Progenitor cell of endocrine pancreas (in vitro differentiated cells): ENCODE measurements at places on chromosomes 4 and X. TPM values are rescaled to one million over a fixed set of nuclear protein-coding genes. Genes with fewer than 3 reads are reported as not detected.

TLR3 gene
- 0.11 TPM in 1 of 2 replicates, not detected in the other for total RNA-seq

RADX gene
- total RNA-seq = 9.9 and 10.0 TPM in 2 replicates

FGB gene
- total RNA-seq = 37.7 and 63.3 TPM in 2 replicates

VSIG1 gene
- 67.9 and 85.3 TPM in 2 replicates for total RNA-seq

TGIF2LX gene
- not detected in 2 replicates for total RNA-seq

ANXA3 gene
- total RNA-seq = 108 and 123 TPM in 2 replicates

AMTN gene
- total RNA-seq = not detected in 2 replicates

DNA sequence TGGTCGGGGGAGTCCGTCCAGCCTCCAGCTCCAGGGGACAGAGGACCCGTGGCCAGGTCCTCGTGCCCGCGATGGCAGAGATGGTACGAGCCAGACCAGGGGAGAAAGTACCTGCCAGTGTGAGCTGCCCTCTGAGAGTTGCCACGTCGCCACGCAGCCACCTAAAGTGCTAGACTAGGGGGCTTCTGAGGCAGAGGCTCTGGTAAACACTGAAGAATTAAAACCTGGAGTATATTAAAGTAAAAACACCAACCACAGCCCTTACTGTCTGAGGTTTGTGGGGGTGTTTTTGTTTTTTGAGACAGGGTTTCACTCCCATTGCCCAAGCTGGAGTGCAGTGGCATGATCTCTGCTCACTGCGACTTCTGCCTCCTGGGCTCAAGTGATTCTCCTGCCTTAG lies 60.1 kb upstream of the SORCS2 start:
- DNase-seq = no peak

DNA sequence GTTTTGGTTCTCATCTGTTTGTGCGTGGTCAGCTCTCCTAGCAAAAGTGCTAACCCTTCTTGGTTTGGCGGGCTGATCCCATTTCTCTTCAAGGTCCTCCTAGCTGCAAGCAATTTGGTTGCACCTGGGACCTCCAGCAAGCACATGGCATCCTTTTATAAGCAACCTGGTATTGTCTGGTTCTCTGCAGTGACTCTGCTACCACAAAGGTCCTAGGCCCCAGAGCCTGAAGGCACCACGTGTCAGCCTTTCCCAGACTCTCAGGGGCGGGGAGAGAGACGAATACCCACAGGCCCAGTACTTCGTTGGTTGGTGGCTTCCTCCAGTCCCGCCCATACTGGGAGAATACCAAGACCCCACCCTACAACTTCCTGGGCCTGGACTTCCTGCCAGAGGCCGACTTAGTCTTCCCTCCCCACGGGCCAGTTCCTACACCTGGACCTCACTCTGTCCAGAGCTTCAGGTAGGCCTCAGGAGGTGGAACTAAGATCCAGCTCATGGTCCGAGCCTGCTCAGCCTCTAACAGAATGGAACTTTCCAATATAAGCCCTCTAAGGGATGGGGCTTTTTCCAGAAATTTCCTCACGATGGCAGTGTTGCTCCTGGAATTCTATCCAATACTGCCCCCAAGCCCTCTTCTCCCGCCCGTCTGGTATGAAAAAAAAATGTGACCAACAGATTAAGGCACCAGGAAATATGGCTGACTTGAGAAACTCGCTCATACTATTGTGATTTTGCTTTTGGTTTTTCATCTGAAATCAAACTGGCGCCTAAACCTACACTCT lies 192.5 kb upstream of the STK26 start:
- peak; percentile 73 for DNase-seq

GRCh38 chr4:4687935-4688727 lies 146.3 kb upstream of the STX18 start:
- no peak for DNase-seq

GRCh38 chrX:141760761-141761160 lies 62.2 kb upstream of the SPANXD start:
- DNase-seq = no peak

- no peak for DNase-seq
These were observed 117.9 kb upstream of the TRAM1L1 start for GRCh38 chr4:117203231-117203630.

- DNase-seq = no peak
These were observed 4.6 kb upstream of the ERCC6L start for GRCh38 chrX:72243472-72243871.

DNA sequence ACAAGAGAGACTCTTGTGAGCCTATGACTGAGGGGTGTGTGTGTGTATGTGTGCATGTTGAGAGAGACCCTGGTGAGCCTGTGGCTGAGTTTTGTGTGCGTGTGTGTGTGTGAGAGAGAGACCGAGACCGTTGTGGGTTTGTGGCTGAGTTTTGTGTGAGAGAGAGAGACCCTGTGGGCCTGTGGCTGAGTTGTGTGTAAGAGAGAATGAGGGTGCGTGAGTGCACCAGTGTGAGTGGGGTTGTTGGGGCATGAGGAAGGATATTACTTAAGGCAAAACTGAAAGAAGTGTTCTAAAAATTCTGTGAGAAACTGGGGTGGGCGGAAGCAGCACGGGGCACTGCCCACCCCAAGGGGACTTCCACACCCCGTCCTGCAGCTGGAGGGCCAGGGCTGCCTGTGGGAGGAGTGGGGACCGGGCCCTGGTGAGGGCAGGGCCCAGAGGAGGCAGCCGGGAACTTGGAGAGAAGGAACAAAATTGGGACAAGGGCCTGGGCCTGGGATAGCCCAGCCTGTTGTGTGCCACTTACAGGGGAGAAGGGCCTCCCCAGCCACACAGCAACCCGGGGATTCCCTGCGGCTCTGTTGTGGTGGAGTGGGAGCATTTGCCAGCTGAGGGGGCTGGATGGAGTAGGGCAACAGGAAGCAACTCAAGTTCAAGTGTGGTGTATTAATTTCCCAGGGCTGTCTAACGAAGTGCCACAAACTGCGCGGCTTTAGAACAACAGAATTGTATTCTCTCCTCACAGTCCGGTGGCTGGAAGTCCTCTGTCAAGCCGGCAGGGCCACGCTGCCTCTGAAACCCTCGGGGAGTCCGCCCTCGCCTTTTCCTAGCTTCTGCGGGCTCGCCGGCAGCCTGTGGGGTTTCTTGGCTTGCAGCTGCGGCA lies 22.1 kb downstream of the TMEM131L start:
- DNase-seq = no peak

GRCh38 chr4:163196926-163197480 lies 30.3 kb upstream of the NAF1 start:
- no peak for DNase-seq

GRCh38 chr4:112099701-112100297 lies 45.5 kb upstream of the FAM241A start:
- no peak for DNase-seq

DNA sequence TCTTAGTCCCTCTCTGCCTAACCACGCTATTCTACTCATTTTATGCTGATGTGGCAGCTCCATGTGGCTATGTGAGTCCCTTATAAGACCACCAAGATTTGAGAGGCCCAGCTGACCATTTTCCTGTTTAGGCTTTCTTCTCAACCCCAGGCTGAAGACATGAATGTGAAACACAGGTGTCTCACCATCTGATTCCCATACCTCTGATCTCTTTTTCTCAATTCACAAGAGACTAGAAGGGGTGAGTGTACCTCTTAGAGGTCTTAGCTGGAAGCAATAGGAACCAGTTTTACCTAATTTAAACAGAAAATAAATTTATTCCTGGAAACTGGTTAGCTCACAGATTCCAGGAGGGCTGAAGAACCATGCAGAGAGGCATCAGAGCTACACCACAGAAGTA lies 276.5 kb upstream of the FMR1 start:
- DNase-seq = no peak

DNA sequence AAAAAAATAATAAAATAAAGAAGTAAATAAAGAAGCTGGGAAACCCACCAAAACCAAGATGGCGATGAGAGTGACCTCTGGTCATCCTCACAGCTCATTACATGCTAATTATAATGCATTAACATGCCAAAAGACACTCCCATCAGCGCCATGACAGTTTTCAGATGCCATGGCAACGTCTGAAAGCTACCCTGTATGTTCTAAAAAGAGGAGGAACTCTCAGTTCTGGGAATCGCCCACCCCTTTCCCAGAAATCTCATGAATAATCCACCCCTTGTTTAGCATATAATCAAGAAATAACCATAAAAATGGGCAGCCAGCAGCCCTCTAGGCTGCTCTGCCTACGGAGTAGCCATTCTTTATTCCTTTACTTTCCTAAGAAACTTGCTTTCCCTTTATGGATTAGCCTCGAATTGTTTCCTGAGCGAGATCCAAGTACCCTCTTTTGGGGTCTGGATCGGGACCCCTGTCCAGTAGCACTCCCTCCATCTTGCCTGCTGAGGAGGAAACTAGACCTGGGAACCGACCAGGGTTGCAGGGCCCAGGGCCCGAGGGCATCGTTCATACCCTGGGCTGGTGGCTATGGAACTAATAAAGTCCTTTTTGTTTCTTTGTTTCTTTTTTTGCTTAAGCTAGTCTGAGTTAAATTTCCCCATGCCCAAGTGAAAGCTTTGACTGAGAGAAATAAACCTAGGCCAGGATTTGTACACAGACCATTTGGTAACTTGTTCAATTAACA lies 30.9 kb downstream of the HTT-AS start:
- DNase-seq = no peak

DNA sequence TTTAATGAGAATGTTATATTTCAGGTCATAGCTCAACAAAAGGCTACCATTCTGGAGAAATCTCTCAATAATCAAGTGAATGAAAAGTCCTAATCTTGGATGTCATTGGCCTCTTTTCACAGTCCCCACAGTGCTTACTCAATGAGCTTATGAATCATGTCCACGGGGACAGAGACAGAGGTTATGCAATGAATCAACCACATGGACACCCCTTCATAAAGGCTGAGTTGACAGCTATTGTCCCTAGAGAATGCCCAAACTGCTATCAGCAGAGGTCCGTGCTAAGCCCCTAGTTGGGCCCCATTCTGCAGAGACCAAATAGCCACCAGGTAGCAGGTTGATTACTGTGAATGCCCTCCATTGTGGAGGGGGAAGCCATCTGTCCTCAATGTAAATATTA lies 158.1 kb downstream of the LHFPL1 start:
- no peak for DNase-seq

GRCh38 chrX:121570072-121570841 lies 522.8 kb downstream of the GLUD2 start:
- DNase-seq = no peak

DNA sequence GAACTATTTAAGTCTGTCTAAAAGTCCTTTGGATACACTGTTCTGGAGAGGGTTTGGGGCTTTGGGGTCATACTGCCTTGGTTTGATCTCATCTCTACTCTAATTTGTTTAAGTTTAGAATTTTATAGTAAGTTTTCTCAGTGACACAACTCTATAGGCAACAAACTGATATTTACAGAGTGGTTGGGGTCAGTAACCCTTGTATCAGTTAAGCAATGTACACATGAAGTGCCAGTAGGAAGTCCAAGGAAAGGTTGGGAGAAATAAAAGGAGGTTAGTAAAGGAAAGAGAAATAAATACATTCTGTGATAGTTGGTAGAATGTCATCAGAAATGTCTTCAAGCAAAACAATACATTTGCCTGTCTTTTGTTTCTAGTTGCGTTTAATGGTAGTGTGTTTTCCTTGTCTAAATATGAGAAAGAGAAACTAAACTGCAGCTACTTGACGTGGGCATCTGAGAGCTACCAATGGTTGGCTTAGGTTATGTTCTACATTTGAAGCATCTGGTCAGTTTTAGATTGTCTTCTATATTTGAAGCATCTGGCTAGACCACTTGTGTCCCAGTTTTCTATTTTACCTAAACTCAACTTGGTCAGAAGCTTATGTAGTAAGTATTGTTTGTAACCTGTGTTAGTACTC lies 6.9 kb downstream of the ATP7A start:
- no peak for DNase-seq

DNA sequence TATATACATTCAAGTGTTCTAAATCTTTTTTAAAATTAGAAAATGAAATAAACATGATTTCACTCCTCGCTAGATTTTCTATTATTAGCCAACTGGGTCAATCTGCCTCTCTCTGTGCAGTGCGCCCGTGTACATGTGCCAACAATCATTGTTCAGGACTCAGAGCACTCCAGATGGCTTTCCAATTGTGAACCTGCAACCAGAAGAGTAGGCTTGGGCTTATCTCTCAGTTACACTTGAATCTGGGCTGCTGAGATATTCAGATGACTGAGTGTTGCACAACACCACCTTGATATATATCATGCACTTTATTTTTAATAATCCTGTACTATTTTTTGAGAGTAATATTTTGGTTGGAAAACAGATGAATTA lies 184.0 kb upstream of the FSTL5 start:
- no peak for DNase-seq

DNA sequence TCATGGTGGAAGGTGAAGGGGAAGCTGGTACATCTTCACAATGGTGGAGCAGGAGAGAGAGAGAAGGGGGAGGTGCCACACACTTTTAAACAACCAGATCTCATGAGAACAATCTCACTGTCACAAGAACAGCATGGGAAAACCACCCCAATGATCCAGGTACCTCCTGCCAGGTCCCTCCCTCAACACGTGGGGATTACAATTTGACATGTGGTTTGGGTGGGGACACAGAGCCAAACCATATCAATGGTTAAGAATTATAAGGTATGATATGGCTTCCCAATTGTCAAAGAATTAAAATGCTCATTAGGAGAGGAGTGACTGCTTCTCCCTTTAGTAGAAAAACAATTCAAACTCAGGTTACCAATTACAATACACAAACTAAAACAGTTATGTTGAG lies 143.3 kb downstream of the PDLIM5 start:
- DNase-seq = no peak

- no peak for DNase-seq
These were observed 1.6 kb upstream of the F8 start for GRCh38 chrX:155023907-155024833.

- no peak for DNase-seq
These were observed 19.4 kb downstream of the SH3TC1 start for GRCh38 chr4:8218371-8219031.

DNA sequence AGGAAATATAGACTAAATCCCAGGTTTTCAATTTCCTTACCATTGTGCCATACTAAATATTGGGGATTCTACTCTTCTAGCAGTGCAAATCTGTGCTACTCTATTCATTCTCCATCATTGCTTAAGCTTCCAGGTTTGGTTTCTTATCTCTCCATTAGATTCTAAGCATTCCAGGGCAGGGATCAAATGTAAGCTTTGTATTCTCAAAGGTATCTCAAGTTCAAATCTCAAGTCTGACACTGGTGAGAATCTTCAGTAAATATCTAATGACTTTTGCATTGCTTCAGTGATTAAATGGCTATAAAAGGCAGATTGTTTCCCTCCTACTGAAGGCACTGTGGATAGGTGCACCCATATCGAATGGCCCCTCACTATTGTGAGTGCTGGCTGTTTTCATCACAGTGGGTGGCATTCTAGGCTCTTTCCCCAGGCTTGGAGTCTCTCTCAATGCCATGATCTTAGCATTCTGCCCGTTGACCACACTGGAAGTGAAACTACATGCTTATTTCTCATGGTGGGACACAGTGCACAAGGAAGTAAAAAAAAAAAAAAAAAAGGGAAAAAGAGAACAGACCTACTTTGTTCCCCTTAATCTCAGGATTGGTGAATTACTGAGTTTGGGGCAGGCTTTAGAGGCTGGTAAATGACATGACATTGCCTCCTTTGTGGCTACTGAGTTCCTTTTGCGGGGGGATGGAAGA lies 28.7 kb downstream of the FAM9C start:
- no peak for DNase-seq

DNA sequence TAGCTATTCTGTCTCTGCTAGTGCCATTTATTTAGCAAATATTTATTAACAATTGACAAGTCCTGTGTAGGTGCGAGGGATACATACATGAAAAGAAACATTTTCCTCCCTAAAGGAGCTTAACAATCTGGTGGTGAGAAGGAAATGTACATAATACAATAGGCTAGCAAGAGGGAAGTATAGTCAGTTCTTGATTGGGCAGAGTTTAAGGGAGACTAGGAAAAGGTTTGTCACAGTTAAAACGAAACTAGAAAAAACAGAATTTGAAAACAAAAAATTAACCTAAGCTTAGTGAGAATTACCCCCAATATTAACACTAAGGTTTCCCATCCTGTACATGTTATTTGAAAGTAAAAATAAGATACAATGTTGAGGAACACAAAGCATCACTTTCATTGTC lies 8.6 kb upstream of the MAML3 start:
- DNase-seq = no peak
